ENCODE measurements at places on chromosomes 7 and 10.

GRCh38 chr7:38034062-38034908, 113.8 kb downstream of the EPDR1 start:
- no peak for DNase-seq

DNA sequence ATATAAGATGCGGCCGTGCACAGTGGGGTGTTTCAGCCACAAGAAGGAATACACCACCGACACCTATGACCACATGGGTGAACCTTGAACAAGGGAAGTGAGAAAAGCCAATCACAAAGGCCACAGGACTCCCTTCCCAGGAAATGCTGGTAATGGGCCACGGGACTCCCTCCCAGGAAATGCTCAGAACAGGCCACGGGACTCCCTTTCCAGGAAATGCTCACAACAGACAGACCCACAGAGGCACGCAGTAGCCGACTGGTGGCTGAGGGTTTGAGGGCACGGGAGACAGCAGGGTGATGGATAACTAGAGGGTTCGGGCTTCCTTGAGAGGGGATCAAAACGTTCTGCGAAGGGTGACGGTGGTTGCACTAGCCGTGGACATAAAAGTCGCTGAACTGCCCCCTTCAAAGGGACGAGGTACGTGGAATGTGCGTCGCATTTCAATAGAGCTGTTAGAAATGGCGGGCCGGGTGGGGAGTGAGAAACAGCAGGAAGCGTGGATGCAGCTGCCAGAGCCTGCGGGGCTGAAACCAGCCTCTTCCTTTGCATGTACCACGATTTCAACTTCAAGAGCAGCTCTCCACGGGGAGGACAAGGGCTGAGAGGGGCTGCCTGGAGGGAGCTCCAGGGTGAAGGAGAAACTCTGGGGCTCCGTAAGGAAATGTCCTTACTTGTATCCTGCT, 274.0 kb downstream of the ELFN1 start:
- no peak for DNase-seq

- DNase-seq = no peak
These were observed 73.8 kb upstream of the CDK1 start for GRCh38 chr10:60704471-60704870.

DNA sequence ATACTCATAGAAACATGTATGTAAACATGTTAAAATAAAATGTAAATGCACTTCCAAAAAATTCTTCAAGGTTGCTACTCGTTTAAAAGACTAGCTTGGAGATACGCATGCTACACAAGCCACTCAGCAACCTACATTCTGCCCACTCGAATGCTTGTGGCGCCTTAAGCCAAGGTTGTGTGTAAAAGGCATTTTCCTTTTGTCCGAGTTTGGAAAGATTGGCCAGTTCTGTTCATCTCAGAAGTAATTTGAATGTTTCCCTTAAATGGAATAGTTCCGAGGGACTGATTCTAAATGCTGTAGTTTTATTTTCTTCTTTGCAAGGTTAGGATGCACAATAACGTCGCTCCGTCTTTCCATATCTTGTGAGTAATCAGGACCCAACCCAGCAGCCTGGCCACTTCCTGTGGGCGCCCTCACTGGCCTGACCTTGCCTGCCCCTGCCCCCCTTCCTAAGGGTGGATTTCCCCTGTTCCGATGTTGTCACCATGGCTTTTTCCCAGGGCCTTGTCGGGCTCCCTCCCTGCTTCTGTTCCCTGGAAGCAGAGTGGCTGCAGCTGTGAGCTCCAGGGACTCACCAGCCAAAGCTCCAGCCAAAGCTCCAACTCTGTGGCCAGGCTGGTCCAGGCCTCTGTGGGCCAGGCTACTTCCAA, 70.6 kb downstream of the PTPRE start:
- no peak for DNase-seq

- DNase-seq = no peak
These were observed 166.1 kb upstream of the BMPER start for GRCh38 chr7:33739286-33739685.

Data from stimulated activated CD8-positive, alpha-beta memory T cell treated with anti-CD3 and anti-CD28 coated beads, Interleukin-7, amount 100 ng/mL, for 24 hours (primary cell).